ENCODE measurements at places on chromosomes 4 and X.

DNA sequence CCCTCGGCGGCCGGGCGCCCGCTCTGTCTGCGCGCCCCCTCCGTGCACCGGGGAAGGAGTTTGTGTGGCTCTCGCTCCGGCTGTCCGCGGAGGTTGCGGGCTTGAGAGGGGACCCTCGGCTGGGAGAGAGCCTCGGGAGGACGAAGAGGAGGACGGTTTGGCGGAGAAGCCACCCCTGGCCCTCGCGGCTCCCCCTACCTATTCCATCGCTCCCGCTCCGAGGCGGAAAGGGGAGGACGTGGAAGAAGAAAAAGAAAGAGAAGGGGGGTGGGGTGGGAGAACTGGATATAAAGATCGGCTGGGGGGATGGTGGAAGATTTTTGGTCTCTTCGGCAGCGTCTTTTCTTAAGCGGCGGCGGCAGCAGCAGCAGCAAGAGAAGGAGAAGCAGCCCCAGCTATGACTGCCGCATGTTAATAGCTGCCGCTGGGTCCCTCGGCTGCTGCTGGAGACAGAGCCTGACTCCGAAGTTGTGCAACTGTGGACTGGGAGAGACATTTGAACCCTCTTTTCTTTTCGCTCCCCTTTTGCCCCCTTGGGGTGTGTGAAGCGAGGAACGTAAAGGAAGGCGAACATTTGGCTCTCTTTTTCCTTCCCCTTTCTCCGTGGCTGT is 895 bp downstream of the ADGRL3 start:
- no peak for DNase-seq

- DNase-seq = no peak
These were observed 645.9 kb downstream of the PCDH7 start for GRCh38 chr4:31366041-31366440.

GRCh38 chr4:8254076-8254475 is 15.5 kb upstream of the HTRA3 start:
- DNase-seq = no peak

DNA sequence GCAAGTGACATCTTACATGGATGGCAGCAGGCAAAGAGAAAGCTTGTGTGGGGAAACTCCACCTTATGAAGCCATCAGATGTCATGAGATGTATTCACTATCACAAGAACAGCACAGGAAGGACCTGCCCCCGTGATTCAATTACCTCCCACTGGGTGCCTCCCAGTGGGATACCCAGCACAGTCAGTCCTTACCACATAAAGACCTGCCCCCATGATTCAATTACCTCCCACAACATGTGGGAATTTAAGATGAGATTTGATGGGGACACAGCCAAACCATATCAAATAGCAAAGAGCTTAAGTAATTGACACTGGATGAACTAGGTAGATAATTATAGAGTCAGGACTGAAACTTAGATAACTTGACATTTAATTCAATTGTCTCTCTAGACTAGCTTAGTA is 85.6 kb downstream of the SLIT2 start:
- no peak for DNase-seq

GRCh38 chrX:103356858-103357257 is 552 bp downstream of the TCEAL9 start:
- no peak for DNase-seq

DNA sequence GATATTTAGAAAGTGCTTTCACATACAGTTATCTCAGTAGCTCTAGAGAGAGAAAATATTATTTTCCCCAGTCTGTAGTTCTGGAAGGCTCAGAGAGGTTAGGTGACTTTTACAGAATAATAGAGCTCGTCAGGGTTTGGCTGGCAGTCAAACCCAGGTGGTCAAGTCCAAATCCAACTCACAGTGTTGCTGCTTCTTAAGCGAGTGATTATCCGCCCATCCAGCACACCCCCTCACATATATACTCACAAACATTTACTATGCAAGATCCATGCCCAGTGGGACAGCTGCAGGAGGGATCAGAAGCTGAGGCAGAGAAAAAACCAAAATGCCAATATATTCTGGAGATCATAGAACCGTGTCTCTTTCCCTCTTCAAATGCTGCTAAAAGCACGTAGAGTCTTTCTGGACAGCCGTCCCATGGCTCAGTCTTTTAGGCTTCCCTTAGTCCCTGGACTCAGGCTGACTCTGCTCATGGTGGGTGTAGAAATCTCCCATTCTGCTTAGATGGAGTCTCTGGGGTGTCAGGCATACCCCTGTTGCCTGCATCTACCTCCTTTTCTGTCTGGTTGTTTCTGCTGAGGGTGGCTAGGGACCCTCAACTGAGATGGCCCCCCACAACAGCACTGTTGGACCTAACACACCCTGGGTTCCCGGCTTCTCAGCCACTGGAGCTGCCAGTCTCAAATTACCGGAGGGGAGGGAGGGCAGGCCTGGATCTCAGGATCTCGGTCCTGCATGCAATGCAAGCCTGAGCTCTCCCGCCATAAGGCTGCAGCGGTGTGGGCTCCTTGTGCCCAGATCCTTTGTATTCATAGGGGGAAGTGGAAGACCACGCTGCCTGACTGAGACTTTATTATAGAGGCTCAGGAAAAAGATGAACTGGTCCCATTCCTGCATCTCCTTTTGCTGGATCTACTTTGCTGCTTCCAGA is at the start of gene CHRNA9:
Gene CHRNA9 (plus strand): TSS at position 743 of the 934 bp plus-strand sequence. CDS start 135 bp downstream, at position 878.
- DNase-seq = no peak

DNA sequence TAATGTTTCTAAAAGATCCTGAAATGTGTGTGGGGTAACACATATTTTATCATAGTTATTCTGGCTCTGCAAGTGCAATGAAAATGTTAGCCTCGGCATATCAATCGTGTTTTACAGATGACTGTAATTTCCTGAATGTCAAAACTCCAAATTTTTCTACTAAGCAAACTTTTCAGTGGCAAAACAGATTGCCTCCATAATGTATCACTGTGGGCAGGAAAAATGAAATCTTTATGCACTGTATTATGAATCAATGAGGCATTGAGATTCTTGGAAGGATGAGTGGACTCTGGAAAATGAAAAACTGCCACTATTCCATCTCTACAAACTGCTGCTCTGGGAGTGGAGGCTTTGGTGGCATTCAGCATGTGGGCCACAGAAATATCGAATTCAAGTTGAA is 160.1 kb upstream of the MBNL3 start:
- no peak for DNase-seq

GRCh38 chrX:43804021-43804420 is 78.2 kb downstream of the MAOB start:
- DNase-seq = no peak

DNA sequence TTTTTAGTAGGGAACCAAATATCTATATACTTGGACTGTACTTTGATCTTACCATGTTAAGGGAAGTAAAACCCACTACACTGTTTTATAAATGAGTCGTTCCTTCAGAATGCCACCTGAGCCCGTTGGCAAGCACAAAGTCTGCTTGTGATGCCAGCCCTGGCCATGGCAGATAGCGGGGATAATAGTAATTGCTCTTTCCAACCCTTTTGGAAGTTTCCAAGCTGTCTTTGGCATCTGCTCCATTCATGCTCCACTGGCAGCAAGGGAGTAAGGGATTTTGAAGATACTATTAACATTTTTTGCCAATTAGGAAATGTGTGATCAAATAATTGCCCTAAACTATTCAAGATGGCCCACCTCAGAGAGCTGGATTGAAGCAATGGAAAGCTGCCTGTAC is 689.2 kb upstream of the SLIT2 start:
- DNase-seq = no peak

DNA sequence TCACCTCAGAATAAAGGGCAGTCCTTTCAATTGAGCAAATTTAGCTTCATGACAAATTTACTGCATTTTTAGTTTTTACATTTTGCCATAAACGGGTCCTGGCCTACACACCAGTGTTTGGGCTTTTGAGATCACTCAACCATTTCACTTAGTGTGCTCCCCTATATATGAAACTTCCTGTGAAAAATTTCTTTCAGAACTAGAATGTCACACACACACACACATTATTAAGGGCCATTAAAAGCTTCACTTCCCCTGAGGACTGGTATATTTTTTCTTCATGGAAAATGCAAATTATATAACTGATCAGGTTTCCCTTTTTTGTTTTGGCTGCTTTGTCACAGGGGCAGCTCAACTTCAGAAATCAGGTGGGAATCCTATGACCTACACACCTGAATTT is 206.5 kb downstream of the ENOX2 start:
- no peak for DNase-seq

DNA sequence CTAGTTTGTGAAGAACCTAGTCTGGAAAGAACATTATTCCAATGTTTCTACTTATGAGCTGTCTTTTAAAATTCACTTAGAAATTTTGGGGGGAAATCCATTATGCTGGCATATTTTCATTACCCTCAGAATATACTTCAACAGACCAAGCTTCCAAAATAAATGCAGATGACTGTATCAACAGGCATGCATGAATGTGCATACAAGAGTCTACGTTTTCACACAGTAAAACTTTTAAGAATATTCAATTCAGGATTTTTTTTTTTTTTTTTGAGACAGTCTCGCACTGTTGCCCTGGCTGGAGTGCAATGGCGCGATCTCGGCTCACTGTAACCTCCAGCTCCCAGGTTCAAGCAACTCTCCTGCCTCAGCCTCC is 49.7 kb downstream of the ABCG2 start:
- no peak for DNase-seq

DNA sequence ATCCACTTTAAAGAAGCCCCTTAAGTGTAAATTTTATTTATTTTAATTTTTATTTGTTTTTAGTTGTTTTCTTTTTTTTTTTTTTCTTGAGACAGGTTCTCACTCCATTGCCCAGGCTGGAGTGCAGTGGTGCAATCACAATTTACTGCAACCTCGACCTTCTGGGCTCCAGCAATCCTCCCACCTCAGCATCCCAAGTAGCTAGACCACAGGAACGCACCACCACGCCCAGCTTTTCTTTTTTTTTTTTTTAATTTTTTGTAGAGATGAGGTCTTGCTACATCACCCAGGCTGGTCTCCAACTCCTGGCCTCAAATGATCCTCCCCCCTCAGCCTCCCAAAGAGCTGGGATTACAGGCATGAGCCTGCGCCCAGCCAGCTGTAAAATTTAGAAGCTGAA is 6.0 kb downstream of the SAT1 start:
- DNase-seq = no peak

- no peak for DNase-seq
These were observed 542.4 kb upstream of the DIPK2B start for GRCh38 chrX:45743081-45743533.

- DNase-seq = no peak
These were observed 22.4 kb downstream of the ANK2 start for GRCh38 chr4:113071805-113072204.

DNA sequence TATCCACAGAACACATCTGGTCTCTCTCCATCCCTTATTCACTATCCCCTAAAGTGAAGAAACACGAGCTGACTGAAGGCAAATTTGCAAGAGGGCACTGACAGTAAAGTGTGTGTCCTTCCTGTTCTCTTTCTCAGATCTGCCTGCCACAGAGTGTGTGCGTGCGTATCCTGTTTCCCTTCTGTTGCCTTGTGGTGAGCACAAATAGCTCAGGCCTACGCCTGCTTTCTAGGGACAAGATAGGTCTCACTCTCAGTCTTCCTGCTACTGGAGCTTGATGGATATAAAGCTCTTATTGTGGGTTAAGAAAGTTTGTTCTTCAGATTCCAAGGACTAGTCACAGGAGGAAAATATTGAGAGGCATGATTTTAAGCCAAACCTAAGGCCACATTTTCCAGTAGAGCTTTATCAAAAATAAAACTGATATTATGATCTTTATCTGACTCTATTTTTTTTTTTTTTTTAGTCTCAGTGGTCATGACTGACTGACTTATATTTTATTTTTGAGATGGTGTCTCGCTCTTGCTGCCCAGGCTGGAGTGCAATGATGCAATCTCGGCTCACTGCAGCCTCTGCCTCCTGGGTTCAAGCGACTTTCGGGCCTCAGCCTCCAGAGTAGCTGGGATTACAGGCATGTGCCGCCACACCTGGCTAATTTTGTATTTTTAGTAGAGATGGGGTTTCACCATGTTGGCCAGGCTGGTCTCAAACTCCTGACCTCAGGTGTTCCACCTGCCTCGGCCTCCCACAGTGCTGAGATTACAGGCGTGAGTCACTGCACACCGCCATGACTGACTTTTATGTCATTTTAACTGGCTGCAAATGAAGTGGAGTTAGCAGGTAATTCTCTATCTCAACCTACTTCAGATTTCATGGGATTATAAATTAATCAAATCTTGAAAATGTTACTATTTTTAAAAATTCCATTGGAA is 140.3 kb upstream of the SH3RF1 start:
- DNase-seq = peak; percentile 9

GRCh38 chr4:121256887-121257466 is 92.9 kb upstream of the TNIP3 start:
- no peak for DNase-seq

- no peak for DNase-seq
These were observed 245.1 kb upstream of the ETNPPL start for GRCh38 chr4:109007976-109008375.

DNA sequence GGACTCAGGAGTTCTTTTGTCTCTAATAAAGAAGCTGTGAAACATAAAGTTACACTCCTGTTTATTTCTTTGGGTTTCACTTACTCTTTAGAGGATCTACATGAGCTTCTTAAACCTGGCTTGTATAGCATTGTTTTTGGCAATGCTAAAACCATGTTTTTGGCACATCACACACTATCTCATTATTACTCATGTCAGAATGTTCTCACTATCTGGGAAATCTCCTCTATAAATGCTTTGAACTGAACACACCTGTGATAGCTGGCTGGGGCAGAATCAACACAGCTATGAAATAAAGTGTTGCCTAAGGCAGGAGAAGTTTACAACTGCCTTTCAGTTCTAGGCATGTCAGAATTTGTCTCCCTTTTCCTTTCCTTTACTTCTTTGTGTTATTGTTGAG is 52.6 kb downstream of the SULT1B1 start:
- no peak for DNase-seq

DNA sequence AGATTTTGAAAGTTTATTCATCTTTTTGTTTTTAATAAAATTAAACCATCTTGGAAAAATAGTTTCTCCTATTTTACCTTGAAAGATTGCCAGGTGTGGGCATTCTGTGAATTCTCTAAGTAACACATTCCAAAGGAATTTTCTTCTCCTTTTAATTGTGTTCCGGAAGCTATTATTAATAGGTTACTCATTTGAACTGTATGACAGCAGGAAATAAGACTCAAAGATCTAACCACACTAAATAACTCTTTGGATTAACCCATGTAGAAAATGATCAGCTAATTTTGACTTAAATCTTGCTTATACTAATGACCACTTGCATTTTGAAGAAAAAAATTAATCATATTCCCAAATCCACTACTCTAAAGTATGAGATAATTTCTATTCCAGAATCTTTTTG is 17.6 kb upstream of the CCNI start:
- no peak for DNase-seq

DNA sequence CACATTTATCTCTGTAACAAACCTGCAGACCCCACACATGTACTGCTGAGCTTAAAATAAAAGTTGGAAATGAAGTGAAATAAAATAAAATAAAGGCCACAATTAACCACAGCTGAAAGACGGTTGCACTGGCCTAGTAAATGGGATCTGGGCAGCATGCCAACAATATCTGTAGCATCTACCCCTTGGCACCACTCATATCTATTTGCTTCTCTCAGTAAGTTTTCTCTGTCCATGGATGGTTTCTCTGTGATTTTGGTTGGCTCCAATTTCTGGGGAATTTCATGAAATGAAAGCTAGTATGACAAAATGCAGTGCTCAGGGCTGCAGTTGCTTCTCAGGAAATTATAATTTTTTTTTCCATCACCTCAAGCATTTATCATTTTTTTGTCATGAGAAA is 172.0 kb upstream of the IL15 start:
- no peak for DNase-seq

- no peak for DNase-seq
These were observed 17.4 kb downstream of the ENPP6 start for GRCh38 chr4:184200296-184200695.
